ENCODE measurements at places on chromosomes 2 and 18. TPM values are rescaled to one million over a fixed set of nuclear protein-coding genes. Genes with fewer than 3 reads are reported as not detected.

DNA sequence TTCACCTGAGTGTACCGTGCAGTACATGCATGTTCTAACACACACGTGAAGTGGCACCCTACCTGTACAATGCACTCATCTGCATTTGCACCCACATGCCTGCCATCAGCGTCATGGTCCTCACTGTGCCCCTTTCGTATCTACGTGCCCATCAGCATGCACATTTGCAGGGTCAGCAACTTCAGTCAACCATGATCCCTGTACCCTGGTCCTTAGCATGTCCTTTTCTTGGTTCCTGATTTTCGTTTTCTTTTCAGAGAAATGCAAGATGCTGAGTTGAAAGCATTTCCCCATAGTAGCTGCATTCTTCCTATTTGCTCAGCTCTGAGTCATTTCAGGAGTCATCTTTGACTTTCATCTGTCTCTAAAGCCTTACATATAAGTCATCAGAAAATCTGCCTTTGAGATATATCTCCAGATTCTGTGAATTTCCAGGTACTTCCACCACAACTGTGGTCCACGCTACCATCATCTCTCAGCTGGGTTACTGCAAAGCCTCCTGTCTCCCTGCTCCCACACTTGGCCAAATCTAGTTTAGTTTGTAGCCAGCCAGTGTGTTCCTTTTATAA, 14.7 kb upstream of the PUM2 start:
- no peaks in the 10 kb centered on the region for H3K27me3 ChIP-seq
- no peaks in the 10 kb centered on the region for H3K36me3 ChIP-seq
- H3K4me1 ChIP-seq = no peaks in the 10 kb centered on the region
- no peak for DNase-seq
- H3K4me3 ChIP-seq = no peak overlapping the region

DNA sequence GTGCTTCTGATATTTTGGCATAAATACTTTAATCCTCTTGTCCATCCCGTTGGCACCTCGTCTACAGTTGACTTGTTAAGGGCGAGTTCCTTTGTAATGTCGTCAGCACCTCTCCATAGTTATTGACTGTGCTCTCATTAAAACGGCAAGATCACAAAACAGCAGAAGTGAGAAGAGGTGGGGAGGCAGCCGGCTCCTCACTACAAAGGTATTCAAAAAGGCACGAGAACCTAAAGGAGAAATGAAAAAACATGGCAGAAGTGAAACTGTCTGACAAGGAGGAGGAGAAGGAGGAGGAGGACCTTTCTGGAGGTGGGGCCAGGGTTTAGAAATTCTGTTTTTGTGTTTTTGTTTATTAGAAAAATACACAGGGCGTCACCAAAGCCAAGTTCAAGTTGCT, 235.6 kb downstream of the BCL11A start:
- H3K4me3 ChIP-seq = no peak overlapping the region
- H3K27ac ChIP-seq = no peak overlapping the region
- DNase-seq = no peak
- no peaks in the 10 kb centered on the region for H3K27me3 ChIP-seq
- H3K4me1 ChIP-seq = no peaks in the 10 kb centered on the region
- H3K36me3 ChIP-seq = no peaks in the 10 kb centered on the region

DNA sequence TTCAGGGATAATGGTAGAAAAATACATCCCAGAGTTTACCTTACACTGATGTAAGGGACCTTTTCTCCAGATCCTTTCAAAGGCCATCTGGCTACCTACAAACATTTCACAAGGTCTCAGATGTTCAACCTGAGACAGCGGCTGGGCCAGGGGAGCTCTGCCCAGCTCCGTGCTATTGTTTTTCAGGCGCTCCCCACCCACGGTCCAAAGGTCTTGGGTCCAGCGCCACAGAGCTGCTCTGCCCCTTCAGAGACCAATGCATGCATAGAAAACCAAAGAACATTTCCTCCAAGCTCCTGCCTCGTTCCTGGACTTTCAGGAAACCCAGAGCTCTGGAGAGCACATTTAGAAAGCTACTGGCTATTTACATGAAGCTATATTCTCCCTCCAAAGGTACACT, 40.3 kb downstream of the COPS8 start:
- no peaks in the 10 kb centered on the region for H3K36me3 ChIP-seq
- H3K27me3 ChIP-seq = no peaks in the 10 kb centered on the region
- H3K4me1 ChIP-seq = peaks cover 15% of the 10 kb centered on the region
- no peak overlapping the region for H3K27ac ChIP-seq

GRCh38 chr18:10838553-10838952, 310.8 kb downstream of the PIEZO2 start:
- no peaks in the 10 kb centered on the region for H3K27me3 ChIP-seq
- H3K27ac ChIP-seq = no peak overlapping the region
- H3K4me3 ChIP-seq = no peak overlapping the region
- no peaks in the 10 kb centered on the region for H3K36me3 ChIP-seq
- no peak for DNase-seq

STK36 gene
- total RNA-seq = 55.4 TPM

DNA sequence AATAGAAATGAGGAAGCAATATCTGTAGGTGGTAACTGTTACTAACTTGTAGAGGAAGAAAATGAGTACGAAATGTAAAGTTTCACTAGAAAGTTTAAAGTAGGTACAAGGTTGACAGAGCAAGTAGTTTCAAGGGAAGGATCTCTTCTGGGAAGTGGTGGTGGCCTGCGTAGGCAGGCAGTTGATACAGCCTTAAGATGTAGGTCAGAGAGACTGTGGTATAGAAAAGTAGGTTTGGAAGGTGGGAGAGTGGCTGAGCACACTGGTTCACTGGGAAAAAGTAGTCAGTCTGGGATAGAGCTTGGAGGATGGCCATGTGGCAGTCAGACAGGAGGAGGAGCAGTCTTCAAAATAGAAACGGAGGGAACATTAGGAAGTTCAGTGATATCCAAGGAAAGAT, 23.5 kb downstream of the KDM3A start:
- H3K27me3 ChIP-seq = no peaks in the 10 kb centered on the region
- peaks cover 51% of the 10 kb centered on the region for H3K36me3 ChIP-seq
- no peak overlapping the region for H3K27ac ChIP-seq
- DNase-seq = no peak
- no peak overlapping the region for H3K4me3 ChIP-seq

DNA sequence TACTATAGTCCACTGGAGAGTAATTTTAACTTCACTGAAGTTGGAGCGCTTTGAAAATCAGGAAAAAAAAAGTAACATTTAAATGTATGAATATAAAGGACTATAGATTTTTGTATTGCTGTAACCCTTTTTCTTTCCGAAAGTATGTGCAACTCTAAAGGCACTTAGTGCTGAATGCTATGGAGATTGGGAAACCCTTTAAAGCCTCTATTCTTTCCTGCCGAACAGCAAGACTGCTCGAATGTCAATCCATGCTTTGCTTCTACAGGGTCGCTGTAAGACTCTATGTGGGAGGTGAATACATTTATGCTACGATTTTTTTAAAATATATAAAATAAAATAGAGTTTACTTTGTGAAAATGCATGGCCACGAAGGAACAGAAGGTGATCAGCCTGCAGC, 825 bp downstream of the GRB14 start:
- no peak for DNase-seq
- no peak overlapping the region for H3K27ac ChIP-seq
- H3K36me3 ChIP-seq = no peaks in the 10 kb centered on the region
- no peaks in the 10 kb centered on the region for H3K27me3 ChIP-seq

- H3K4me3 ChIP-seq = no peak overlapping the region
- H3K36me3 ChIP-seq = no peaks in the 10 kb centered on the region
- no peak overlapping the region for H3K27ac ChIP-seq
- peaks cover 7% of the 10 kb centered on the region for H3K4me1 ChIP-seq
- DNase-seq = no peak
- H3K27me3 ChIP-seq = no peaks in the 10 kb centered on the region
Observed at GRCh38 chr2:234863043-234863934, 88.5 kb upstream of the SH3BP4 start.

C2orf78 gene
- total RNA-seq = not detected

- H3K27ac ChIP-seq = no peak overlapping the region
- H3K36me3 ChIP-seq = no peaks in the 10 kb centered on the region
- H3K27me3 ChIP-seq = no peaks in the 10 kb centered on the region
- peaks cover 51% of the 10 kb centered on the region for H3K4me1 ChIP-seq
- no peak overlapping the region for H3K4me3 ChIP-seq
- DNase-seq = no peak
Observed at GRCh38 chr2:200310545-200310971, 4.1 kb downstream of the SPATS2L start.

- no peak for DNase-seq
- no peaks in the 10 kb centered on the region for H3K36me3 ChIP-seq
- H3K4me3 ChIP-seq = no peak overlapping the region
- peak overlapping the region; percentile 51 for H3K27ac ChIP-seq
Observed at GRCh38 chr2:54429811-54430551, 26.1 kb upstream of the SPTBN1 start.

SETBP1 gene
- total RNA-seq = 50.2 TPM

CGREF1 gene
- 19.8 TPM for total RNA-seq

DNA sequence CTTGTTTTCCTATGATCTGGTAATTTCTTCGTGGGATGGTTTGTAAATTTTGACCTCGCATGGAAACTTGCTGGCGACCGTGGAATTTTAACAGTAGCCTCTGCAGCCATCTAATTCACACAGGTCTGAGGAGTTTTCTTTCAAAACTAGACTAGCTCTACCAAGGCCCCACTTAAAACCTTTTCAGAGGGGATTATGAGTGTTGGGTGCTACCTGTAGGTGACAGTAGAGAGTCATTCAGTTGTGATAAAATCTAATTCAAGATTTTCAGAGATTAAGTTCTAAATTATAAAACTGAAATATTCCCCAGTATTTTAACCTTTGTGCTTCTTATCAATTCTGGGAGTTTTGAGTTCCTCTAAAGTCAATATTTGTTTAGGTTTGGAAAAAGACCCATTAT, 31.0 kb downstream of the THSD7B start:
- no peak for DNase-seq
- no peaks in the 10 kb centered on the region for H3K27me3 ChIP-seq
- H3K27ac ChIP-seq = no peak overlapping the region
- H3K4me1 ChIP-seq = no peaks in the 10 kb centered on the region

DNA sequence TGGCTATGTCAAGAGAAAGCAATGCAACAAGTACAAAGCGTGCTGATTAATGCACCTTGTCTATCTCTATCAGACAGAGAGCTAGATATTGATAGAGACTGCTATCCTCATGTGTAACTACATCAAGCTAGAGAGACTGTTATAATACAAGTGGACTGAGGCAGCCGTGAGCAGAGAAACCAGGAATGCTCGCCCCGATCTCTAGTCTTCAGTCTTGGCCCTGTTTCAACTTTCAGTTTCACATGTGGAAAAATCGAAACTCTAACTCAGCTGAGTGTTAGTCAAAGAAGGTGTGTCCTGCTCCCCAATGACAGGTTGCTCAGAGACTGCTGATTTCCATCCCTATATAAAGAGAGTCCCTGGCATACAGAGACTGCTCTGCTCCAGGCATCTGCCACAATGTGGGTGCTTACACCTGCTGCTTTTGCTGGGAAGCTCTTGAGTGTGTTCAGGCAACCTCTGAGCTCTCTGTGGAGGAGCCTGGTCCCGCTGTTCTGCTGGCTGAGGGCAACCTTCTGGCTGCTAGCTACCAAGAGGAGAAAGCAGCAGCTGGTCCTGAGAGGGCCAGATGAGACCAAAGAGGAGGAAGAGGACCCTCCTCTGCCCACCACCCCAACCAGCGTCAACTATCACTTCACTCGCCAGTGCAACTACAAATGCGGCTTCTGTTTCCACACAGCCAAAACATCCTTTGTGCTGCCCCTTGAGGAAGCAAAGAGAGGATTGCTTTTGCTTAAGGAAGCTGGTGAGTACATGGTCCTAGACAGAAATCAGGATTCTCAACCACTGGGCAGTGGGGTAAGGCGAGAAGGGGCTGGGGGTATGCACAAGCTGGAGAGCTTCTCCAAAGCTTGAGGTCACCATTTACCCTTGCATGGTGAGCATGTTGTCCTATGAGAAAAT, at the start of gene RSAD2:
Gene RSAD2 (plus strand): TSS at position 376 of the 903 bp plus-strand sequence. CDS start 24 bp downstream, at position 400.
- H3K4me1 ChIP-seq = no peaks in the 10 kb centered on the region
- H3K27me3 ChIP-seq = no peaks in the 10 kb centered on the region
- no peak for DNase-seq
- H3K36me3 ChIP-seq = no peaks in the 10 kb centered on the region
- peak within 1 kb of the TSS; percentile 13 for H3K27ac ChIP-seq

CKAP2L gene
- not detected for total RNA-seq

DNA sequence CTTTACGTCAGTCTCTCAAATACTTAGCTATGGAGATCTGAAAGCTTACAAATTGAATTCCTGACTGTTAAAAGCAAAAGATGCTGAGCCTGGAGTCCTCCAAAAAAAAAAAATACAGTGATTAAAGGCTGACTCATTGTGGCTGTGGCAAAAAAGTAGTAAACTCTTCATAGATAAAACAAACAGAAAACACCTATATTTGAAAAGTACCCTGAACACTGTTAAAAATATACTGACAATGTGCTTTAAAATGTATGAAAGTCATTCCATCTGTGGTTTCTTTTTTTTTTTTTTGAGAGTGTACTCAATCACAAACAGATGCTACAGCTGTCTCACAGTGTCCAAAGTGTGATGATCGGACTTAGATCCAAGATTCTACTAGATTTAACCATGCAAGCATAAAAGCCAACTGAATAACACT, 267.6 kb upstream of the CYP26B1 start:
- H3K4me1 ChIP-seq = no peaks in the 10 kb centered on the region
- DNase-seq = no peak
- H3K27me3 ChIP-seq = no peaks in the 10 kb centered on the region
- H3K27ac ChIP-seq = no peak overlapping the region
- no peaks in the 10 kb centered on the region for H3K36me3 ChIP-seq

CREG2 gene
- total RNA-seq = not detected

GRCh38 chr2:162520959-162521358, 177.0 kb downstream of the GCA start:
- H3K4me1 ChIP-seq = no peaks in the 10 kb centered on the region
- H3K27ac ChIP-seq = no peak overlapping the region
- no peaks in the 10 kb centered on the region for H3K36me3 ChIP-seq

- H3K4me3 ChIP-seq = no peak overlapping the region
- H3K27ac ChIP-seq = no peak overlapping the region
- no peak for DNase-seq
- no peaks in the 10 kb centered on the region for H3K36me3 ChIP-seq
Observed at GRCh38 chr2:100807707-100808106, 12.2 kb upstream of the NPAS2 start.

DNA sequence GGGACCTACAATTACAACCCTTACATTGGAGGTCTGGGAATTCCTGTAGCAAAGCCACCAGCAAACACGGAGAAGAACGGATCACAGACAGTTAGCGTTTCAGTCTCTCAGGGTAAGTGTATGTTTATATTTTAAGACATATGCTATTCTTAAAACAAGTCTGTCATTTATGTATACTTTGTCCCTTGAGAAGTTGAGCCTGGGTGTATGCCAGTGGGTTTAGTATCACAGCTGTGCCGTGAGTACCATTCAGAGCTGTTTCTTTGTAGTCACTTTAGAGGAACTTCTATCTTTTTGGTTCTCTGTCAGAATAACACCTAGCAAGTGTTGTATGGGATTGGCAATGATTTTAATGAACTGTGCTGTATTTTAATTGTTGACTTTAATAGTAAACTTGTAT, 125.6 kb downstream of the BIRC6 start:
- DNase-seq = no peak
- no peak overlapping the region for H3K27ac ChIP-seq
- H3K4me3 ChIP-seq = no peak overlapping the region

GRCh38 chr2:71581026-71581425, 127.7 kb downstream of the DYSF start:
- no peaks in the 10 kb centered on the region for H3K36me3 ChIP-seq
- H3K27me3 ChIP-seq = no peaks in the 10 kb centered on the region
- no peak for DNase-seq

DUSP19 gene
- 14.1 TPM for total RNA-seq

- H3K27ac ChIP-seq = no peak overlapping the region
- peak overlapping the region; percentile 52 for H3K4me3 ChIP-seq
- peaks cover 18% of the 10 kb centered on the region for H3K4me1 ChIP-seq
- H3K27me3 ChIP-seq = peaks cover 4% of the 10 kb centered on the region
- H3K36me3 ChIP-seq = no peaks in the 10 kb centered on the region
Observed at GRCh38 chr18:47264308-47264700, 12.8 kb upstream of the SKOR2 start.

GPR45 gene
- not detected for total RNA-seq
